ENCODE measurements at places on chromosomes 2 and 18.

GRCh38 chr2:49901202-49902065 lies 747.1 kb upstream of the FSHR start:
- no peak for DNase-seq

DNA sequence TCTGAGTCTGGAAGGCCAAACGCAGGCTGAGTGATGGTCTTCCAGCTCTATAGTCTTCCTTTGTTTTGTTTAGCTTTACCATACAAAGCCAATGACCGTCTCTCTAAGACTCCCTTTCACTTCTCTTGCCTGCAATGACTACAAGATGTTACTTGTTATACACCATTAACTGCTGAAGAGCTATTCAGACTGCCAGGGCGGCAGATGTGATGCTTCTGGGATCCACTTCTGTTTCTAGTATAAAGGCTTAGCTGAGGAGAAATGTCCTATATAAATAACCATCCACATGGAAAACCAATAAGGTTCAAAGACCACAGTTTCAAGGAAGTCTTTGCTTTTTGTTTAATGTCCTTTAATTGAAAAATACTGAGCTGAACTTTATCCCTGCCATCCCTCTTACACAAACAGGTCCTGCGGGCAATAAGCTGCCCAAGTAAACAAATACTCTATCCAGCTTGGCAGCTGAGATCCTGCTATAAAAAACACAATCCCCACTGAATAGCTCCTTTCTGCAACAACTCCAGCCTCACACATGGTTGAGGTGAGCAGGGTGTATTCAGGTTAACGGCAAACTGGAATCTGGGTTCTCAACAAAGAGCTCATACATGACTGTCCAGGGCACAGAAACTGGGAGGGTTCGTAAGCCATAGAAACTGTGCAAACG lies 124.6 kb downstream of the VIT start:
- DNase-seq: no peak

DNA sequence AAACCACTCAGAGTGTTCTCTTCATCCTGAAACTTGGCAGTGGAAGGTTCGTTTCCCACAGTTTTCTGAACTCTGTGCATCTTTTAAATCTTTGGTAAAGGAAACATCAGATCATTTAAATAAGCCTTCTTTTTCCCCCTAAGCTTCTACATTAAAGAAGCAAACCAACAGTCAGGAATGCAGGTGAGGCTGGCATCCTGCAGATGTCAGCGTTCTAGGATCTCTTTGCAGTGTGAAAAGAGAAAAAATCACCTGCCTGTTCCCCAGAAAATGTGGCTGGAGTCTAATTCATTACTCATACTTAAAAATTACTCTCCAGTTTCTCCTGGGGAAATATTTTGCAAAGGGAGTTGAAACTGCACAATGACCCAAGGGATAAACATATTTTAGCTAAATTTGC lies 64.5 kb upstream of the ZCCHC2 start:
- no peak for DNase-seq

DNA sequence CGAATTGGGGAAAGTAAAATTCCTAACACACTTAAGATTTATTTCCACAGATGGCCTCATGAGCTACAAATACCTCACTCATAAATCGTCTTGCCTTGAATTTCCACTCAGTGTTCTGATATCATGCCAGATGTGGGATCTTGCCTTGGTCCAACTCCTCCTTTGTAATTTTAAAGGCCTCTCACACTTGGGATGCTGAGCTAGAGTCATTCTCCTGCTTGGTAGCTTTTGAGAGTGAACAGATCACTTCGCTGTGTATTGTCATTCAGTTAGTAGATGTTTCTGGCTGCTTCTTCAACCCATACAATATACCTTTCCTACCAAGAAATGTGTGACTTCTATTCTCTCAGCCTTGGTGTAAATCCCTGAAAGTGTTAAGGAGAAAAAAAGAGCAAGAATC lies 309.2 kb downstream of the NRXN1 start:
- no peak for DNase-seq

DNA sequence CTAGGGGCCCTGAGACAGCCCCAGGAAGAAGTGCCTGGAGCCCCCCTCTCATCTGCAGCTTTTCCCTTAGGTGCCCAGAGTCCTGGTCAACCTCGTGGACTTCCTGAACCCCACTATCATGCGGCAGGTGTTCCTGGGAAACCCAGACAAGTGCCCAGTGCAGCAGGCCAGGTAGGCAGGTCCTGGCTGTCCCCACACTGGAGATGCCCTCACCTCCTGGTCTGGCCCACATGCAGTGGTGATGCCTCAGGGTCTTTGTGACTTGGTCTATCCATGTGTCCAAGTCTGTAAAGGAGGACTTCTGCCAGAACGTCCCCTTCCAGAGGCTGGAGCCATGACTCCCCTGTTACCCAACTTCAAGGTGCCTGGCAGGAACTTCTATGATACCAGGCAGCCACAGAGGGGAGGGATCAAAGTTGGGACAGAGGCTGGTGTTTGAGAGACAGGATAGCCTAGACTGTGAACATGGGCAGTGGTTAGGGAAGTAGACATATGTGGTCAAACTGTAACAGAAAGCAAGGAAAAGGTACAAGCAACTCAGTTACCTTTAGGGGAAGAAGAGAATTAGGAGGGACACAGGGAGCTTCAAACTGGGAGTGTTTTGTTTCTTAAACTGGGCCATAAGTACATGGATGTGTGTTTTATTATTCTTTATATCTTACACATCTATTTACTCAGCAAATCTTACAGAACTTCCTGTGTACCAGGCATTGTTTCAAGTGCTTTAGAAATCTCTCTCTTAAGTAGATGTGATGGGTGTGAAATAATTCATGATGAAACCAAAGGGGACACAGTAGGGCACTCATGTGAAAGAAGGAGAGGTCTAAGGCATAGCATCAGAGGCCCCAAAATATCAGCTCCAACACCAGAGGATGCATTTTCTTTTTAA lies 107.1 kb downstream of the PLB1 start:
- peak; percentile 33 for DNase-seq

DNA sequence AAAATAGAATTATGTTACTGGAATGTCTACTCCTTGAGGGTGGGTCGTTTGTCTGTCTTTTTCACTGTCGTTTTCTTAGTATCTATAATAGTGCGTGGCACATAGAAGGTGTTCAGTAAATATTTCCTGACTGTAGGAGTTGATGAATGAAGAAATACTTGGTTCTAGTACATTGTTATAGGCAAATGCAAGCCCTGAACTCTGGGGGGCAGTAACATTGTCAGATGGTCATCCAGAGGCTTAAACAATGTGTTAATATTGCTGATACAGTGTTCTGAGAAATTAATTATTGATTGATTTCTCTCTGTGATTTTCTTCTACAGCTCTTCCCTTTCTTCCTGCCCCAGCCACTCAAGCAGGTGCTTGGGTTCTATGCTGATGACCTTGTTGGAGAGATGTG lies 24.4 kb upstream of the THOC1 start:
- no peak for DNase-seq

DNA sequence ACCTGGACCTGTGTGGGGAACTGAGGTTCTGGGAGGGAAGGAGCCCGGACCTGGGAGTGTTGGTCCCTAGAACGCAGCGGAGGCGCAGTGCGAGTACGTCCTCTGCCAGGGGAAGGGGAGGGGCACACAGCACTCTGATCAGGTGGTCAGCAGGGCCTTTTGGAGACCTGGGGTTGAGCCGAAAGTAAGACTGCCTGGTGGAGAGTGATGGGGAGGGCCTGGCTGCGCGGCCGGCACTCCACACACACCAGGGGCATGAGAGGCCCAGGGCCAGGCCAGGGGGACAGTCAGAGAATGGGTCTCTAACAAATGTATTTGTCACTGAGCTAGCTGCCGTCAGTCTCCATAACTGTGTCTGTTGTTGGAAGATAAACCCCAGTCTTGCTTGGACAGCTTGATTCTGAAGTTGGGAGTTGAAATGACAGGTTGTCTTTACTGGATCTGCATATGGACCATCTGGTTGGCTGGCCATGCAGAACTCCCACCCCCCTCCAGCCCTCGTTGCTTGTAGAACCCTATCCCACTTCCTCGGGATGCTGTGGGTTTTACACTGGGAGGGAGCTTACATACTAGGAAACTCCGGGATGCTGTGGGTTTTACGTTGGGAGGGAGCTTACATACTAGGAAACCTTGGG lies 75.4 kb upstream of the NFATC1 start:
- DNase-seq: no peak

- peak; percentile 95 for DNase-seq
Observed at GRCh38 chr18:11500153-11501122, 109.0 kb upstream of the SLC35G4 start.

DNA sequence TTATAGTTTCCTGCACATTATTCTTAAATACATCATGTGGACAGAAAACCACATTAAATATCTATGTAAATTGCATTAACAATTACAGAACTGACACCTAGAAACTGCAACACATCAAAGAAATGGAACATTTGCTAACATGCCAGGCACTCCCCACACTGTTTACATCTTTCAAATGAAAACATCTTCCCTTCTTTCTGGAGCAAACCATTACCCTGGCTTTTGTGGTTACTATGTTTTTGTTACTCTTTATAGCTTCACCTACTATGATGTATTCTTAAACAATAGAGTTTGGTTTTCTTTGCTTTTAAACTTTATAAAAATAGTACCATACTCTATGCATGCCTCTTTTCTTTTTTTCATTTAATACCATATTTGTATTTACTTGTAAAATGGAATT lies 1894.5 kb upstream of the CELF4 start:
- DNase-seq: no peak

DNA sequence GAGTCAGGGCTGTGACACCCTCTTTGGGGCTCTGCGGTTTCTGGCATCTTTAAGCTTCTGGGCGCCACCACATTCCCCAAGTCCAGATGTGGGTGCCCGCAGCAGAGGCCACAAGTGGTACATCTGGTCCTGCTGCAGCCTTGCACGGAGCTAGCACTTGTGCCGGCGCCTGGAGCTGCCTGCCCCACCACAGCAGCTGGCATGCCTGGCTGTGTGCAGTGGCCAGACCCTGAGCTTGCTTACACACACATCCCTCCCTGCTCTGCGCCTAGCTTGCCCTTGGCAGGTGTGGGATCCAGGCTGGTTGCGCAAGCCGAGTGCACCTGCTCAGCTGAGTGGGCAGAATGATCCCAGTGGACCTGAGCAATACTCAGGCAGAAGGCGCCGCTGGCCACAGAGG lies 27.3 kb downstream of the SLC4A10 start:
- no peak for DNase-seq

GRCh38 chr2:196452758-196453157 lies 186.8 kb upstream of the CCDC150 start:
- no peak for DNase-seq

GRCh38 chr2:54599914-54600313 lies 123.5 kb upstream of the EML6 start:
- peak; percentile 93 for DNase-seq

DNA sequence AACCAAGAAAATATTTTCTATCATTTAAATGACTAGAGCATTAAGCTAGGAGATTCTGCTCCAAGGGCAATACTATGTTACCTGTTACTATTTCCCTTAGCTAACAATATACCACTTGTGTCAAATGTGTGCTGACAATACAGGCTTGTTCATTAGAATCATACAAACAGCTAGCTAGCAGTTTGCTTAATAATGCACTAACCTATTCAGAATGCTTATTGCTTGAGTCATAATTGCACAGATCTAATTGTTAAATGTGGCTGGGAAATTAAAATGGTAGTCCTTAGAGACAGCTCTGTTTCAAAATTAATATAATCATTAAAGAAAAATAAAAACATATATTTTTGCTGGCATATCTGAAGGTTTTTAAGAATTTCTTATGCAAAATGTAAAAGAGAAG lies 344.2 kb downstream of the ERBB4 start:
- DNase-seq: peak; percentile 47

DNA sequence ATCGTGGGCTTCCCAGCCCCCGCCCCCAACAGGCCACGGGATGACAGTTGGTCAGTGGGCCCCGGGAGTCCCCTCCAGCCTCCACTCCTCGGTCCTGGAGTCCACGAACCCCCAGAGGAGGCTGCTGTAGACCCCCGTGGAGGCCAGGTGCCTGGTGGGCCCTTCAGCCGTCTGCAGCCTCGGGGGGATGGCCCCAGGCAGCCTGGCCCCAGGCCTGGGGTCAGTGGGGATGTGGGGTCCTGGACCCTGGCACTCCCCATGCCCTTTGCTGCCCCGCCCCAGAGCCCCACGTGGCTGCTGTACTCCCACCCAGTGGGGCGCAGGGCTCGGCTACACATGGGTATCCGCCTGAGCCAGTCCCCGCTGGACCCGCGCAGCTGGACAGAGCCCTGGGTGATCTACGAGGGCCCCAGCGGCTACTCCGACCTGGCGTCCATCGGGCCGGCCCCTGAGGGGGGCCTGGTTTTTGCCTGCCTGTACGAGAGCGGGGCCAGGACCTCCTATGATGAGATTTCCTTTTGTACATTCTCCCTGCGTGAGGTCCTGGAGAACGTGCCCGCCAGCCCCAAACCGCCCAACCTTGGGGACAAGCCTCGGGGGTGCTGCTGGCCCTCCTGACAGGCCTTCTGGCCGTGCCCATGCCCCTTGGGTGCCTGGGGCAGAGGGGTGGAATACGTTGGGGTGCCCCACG lies 7.6 kb downstream of the NEU4 start:
- no peak for DNase-seq

DNA sequence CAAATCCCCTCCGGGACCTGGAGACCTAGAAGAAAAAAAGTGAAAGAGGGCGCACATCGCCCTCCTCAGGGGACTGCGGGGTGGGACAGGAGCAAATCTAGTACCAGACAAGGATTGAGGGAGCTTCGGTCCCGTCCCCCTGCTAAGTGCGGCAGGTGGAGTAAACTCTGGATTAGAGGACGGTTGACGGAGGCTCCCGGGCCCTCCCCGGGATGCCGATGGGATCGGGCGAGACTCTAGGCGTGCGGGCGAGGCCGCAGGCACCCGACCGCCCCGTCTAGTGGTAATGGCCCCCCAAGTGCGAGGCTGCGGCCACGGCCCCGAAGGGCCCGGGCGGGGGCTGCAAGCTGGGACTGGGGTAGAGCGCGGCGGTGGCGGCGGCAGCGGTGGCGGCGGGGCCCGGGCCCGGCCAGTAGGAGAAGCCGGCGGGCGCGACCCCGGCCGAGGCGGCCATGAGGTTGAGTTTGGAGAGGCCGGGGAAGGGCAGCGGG lies 3.5 kb downstream of the FEV start:
- no peak for DNase-seq

- no peak for DNase-seq
Observed at GRCh38 chr2:106719222-106719621, 166.7 kb downstream of the ST6GAL2 start.
